ENCODE measurements at places on chromosomes 7 and 10.
A peak's percentile ranks its signal among the peaks of the same experiment; 100 is the strongest.

DNA sequence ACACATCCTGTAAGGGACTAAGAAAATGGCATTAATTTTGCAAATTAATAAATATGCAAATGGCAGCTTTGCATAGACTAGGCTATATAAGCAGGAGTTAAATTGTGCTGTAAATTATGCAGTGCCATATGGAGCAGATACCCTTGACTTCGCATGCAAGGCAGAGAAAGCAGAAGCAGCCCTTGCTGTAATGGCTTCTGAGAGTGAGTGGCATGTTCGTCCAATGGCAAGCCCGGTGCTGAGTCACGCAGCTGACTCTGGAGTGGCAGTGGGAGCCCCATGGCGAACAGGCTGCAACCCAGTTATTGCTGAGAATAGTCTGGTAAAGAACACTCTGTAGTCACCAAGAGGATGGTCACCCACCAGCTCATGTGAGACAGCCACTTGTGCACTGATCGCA, 1186.5 kb downstream of the TYW1 start:
- no peak overlapping the region for H3K4me3 ChIP-seq
- peaks cover 6% of the 10 kb centered on the region for H3K27me3 ChIP-seq
- H3K4me1 ChIP-seq = no peaks in the 10 kb centered on the region
- no peak overlapping the region for H3K27ac ChIP-seq
- no peak for DNase-seq

DNA sequence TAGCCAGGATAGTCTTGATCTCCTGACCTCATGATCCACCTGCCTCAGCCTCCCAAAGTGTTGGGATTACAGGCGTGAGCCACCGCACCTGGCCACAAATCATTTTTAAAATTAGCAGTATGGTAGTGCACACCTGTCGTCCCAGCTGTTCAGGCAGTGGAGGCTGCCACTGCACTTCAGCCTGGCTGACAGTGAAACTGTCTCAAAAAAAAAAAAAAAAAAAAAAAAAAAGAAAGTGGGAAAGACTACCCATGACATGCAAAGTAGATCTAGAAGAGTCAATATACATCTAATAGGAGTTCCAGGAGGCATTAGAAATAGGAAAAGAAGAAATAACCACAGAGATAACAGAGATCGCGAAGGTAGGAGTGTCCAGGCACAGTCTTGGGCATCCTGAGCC, 3.2 kb downstream of the CSGALNACT2 start:
- H3K27me3 ChIP-seq = no peaks in the 10 kb centered on the region
- DNase-seq = no peak
- H3K4me3 ChIP-seq = no peak overlapping the region
- H3K4me1 ChIP-seq = peaks cover 35% of the 10 kb centered on the region
- H3K27ac ChIP-seq = no peak overlapping the region
- no peaks in the 10 kb centered on the region for H3K36me3 ChIP-seq

- no peaks in the 10 kb centered on the region for H3K36me3 ChIP-seq
- H3K4me3 ChIP-seq = no peak overlapping the region
- H3K27me3 ChIP-seq = no peaks in the 10 kb centered on the region
Measured at GRCh38 chr7:122532406-122533269, 166.3 kb downstream of the RNF133 start.

- peaks cover 62% of the 10 kb centered on the region for H3K4me1 ChIP-seq
- DNase-seq = no peak
- H3K36me3 ChIP-seq = no peaks in the 10 kb centered on the region
- H3K4me3 ChIP-seq = no peak overlapping the region
- H3K27me3 ChIP-seq = no peaks in the 10 kb centered on the region
Measured at GRCh38 chr10:19824381-19825342, 8.4 kb downstream of the PLXDC2 start.

DNA sequence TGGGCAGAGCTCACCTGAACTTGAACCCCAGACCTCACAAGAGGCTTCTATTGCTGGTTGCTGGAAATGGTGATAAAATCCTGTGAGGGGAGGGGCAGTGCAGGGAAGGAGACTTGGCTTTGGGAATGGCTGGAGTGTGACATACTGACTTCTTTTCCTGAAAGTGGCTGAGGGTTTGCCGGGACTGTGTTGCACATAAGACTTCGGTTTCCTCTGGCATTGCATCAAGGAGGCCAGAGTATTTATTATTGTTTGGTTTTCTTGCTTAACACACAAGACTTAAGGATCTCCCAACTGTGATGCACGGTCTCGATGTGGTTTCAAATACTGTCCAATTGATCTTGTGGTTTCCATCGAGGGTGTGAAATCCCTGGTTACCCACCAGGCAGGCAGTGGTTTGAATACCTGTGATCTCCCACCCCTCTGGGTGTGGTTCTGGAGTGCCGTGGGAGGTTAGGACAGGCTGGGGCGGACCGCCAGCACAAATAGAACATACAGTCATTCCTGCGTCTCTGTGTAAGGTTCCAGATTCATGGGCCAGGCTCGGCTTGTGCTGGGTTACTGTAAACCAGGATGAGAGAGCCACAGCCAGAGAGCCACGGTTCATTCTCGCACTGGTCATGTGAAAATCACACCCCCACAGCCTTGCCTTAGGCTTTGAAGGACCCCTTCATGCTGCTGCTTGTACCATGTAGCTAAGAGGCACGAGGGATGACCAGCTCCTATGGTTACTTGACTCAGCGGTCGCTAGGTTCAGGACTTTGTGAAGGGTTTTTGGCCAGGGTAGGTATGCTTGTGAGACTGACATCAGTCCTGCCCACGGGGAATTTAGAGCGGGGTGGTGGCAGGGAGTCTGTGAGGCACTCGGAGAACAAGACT, 39.2 kb downstream of the WBP1L start:
- peak overlapping the region; percentile 21 for H3K4me3 ChIP-seq
- H3K36me3 ChIP-seq = no peaks in the 10 kb centered on the region
- DNase-seq = peak; percentile 87

DNA sequence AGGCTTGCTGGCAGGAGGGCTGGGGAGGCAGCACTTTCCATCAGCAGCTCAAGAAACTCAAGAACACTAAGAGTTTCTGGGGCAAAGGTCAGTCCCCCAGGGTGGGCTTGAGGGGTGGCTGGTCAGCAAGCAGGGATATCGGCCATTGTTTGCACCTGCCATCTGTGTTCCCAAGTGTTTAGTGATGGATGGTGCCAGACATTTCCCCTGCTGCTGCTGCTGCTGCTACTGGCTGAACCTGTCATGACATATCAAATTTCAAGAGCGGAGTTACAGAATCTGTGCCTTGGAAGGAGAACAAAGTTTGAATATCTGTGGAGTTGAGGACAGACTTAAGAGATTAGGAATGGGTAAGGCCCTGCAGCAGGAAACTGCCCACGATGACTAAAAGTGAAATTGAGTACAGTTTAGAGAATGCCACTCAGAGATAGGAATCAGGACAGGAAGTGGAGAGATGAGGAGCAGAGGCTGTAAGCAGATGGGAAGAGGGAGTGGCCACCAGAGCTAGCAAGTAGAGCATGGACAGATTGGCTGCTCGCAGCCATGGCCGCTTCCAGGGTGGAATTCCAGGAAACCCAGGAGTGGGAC, 39.2 kb upstream of the PPP1R3C start:
- H3K4me3 ChIP-seq = no peak overlapping the region
- no peaks in the 10 kb centered on the region for H3K36me3 ChIP-seq
- no peak overlapping the region for H3K27ac ChIP-seq
- no peaks in the 10 kb centered on the region for H3K4me1 ChIP-seq
- no peaks in the 10 kb centered on the region for H3K27me3 ChIP-seq

- H3K27ac ChIP-seq = no peak overlapping the region
- H3K4me1 ChIP-seq = peaks cover 3% of the 10 kb centered on the region
- no peak overlapping the region for H3K4me3 ChIP-seq
- DNase-seq = no peak
- no peaks in the 10 kb centered on the region for H3K36me3 ChIP-seq
Measured at GRCh38 chr10:48551861-48552591, 52.8 kb downstream of the ARHGAP22 start.

GRCh38 chr10:122348935-122349361, 25.6 kb upstream of the PLEKHA1 start:
- no peaks in the 10 kb centered on the region for H3K27me3 ChIP-seq
- no peak for DNase-seq
- no peak overlapping the region for H3K4me3 ChIP-seq

Data from suprapubic skin (tissue), 4 donors.